ENCODE measurements at places on chromosomes 11 and 22.

GRCh38 chr11:216081-216974, 8.8 kb downstream of the RIC8A start:
- no peak for DNase-seq

DNA sequence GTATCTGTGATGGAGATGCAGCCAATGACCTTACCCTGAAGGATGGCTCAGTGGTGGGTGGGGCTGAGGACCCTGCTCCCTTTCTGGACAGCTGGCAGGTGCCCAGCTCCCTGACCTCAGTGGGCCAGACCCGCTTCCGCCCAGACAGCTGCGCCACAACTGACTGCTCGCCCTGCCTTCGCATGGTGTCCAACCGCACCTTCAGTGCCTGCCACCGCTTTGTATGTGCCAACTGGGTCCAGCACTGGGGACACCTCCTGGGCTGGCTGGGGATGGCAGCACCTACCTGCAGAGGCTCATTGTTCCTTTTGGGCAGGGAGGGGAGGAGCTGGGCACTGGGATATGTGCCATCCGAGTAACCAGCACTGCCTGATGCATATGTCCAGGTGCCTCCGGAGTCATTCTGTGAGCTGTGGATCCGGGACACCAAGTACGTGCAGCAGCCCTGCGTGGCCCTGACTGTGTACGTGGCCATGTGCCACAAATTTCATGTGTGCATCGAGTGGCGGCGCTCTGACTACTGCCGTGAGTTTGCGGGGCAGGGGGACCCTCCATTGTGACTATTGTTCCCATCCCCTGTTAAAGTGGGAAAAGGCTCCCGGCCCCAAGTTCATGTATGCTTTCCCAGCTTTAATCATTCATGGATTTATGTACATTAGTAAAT, 84.8 kb downstream of the OTOG start:
- DNase-seq: no peak

DNA sequence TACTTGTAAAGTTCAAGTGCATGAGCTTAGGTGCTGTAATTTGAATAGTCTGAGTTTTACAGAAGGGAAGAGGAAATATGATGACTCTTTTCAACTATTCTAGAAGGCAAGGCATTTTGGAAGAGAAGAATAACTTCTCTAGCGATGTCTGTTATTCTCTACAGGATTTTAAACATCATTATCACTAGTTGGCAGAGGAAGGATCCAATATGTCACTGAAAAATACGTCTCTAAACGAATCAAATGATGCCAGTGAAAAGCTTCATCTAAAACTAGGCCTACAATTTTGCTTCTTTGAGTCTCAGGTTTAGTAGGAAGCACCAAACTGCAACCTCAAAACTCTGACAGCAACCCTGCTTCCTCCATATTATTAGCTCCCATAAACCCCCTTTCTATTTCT, 581.4 kb downstream of the DLG2 start:
- no peak for DNase-seq

DNA sequence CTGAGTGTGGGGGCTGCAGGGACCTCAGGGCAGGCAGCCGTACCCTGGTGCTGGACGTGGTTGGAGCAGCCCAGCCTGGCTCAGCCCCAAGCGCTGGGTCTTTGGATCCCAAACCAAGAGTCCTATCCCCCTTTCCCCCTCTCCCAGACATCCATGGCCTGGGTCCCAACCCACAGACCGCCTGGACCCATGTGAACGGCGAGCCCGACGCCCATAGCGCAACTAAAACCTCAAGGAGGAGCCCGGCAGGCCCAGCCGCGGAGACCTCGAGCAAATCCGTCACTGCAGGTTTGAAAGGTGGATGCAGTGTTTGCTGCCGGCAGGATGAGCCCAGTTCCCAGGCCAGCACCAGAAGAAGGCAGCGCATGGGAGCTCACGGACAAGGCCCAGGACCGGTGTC, 337.0 kb downstream of the BRD1 start:
- DNase-seq: no peak

DNA sequence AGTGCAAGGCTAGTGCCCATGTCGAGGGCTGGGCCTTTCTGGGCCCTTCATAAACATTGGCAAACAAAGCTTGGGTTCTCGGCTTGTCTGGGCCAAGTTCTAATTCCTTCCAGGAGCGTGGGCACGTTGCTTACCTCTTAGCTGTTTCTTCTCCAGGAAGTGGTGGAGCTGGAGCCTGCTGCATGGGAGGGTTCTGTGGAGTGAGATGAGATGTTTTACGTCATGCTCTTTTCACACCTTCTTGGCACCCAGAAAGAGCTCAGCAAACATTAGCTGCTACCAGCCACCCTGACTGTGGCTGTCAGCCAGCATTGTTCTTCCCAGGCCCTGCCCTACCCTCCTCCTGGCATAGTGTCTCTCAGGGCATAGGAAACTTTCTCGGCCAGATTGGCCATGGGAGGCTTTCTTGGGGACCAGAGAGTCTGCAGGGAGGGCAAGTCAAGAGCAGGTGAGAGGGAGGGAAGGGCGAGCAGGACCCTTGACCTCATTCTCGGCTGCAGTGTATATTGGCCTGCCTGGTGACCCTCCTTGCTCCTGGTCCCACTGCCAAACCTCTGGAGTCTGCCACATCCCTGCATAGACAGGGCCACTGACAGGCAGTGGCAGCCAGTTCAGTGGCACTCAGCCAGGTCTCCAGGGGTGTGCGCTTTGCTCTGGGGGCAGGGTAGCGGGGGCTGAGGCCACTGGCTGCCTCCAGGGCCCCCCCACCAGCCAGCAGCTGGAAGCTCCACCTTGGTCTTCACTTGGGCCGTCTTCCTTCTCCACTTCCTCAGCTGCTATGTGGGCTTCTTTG, 98.8 kb downstream of the BCR start:
- no peak for DNase-seq

- DNase-seq: no peak
Measured at GRCh38 chr11:68828957-68829356, 12.8 kb downstream of the CPT1A start.

DNA sequence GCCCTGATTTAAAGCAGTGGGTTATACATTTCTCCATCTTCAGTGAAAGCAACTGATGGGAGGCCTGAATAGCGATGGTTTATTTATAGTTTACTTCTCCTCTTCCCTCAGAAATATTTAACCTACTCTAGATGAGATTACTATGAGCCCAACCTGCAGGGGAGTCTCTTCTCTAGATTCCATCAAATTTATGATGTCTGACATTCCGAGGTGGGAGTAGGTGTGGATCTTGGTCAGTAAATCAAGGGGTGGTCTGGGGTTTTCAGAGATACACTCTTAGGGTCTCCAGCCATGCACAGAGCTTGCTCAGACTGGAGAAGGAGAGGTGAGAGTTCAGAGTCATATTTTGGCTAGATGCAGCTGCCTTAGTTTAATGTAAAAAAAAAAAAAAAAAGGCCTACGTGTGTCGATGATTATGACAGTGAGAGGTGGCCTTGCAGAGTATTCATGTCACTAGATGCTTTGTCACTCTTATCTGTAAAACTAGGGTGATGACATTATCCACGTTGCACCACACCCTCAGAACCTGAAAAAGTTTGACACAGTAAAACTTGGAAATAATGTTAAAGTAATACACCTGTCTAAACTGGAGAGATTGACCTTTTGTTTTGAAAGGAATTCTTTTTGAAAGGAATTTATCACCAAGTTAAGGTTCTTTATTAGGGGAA, 81.2 kb downstream of the EXT2 start:
- DNase-seq: no peak

DNA sequence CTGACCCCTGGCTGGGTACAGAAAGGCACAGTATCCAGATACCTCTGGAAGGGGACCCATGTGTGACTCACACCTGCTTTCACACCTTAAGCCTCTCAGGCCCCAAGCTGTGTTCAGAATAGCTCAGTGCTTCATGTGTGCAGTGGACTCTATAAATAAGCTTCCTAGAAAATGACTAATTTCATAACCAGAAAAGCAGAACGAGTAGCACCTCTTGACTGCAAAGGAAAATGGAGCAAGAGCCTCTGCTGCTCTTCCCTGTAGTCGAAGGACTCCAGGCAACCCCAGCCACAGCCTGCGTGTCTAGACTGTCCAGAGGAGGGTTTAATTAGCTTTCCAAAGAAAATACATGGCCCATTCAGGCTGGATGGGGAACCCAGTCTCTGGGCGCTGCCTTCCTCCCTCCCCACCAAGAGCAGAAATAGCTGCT, 23.1 kb downstream of the PTPN5 start:
- DNase-seq: no peak

GRCh38 chr11:117231842-117232091, at the start of gene PCSK7:
Gene PCSK7 (minus strand): TSS chr11:117232073. CDS start chr11:117229844, 2,229 bp downstream.
- DNase-seq: no peak

DNA sequence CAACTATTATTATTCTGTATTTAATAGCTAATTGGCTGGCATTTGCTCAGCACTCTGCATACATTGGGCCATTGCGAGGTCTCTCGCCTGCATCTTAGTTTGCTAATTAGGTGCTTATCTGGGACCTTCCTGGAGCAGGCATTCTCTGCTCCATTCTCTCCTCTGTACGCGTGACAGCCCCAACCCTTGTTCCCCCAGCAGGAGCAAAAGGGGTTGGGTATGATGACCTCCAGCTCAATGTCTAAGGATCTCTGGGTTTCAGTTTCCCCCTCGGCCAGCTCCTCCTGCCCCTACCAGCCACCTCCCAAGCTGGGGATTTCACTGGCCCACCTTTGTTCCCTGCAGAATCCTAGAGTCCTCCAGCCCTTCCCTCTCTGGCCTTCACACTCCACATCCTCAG, 9.7 kb upstream of the LGALS2 start:
- no peak for DNase-seq

DNA sequence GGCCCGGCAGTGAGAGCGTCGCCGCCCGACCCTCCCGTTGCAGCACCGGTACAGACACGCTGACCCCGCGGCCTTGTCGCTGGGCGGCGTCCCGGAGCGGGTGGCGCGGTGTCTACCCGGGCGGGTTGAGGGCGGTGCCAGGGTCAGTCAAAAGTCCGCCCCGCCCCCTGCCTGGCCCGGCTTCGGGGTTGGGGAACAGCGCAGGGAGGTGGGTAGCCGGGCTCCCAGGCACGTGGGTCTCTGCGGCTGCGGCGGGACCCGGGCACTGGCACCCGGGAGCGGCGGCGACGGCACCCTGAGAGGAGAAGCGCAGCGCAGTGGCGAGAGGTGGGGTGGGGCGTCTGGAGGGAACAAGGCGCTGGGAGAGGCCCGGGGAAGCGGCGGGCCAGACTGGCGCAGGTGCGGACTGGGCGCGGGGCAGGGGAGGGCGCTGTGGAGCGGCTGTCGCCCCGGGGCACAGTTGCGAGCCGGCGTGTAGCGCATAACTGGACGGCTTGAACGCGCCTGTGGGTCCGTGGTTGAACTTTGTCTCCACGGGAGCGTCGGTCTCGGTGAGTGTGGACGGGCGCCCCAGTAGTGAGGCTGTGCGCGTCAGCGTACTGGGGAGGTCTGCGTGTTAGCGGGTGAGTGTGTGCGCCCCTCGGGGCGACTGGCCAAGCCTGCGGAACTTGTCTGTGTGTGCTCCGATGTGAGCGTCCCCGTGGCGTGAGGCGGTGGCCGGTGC, at the start of gene P2RY2:
TSS of gene P2RY2 (plus strand) at position 176 of the 724 bp plus-strand sequence. CDS start 15,879 bp downstream, outside the sequence.
- no peak for DNase-seq

DNA sequence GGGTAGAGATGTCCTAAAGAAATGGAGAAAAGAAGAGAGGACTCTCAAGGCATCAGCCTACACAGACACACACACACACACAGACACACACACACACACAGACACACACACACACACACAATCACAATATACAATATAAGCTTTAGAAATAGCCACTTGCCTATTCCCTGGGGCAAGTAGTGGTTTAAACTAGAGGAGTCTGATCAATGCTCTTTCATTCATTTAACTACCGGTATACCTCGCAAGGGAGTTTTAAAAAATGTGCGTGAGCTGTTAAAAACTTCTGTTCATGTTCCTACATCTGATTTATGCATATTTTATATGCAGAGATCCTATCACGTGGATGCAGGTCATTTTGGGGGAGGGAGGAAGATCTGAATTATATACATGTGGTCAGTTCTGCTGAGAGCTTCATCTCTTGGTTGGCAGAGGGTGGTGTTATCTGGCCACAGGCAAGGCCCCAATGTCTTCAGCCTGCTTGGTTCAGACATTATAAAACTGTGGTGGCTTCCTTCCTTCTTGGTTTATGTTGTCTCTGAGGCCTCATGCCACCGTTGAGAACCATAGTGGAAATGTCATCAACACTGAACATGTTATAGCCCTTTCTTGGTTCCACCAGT, 56.6 kb downstream of the SYT13 start:
- no peak for DNase-seq

GRCh38 chr22:24938741-24939341, 7.7 kb downstream of the LHFPL7 start:
- DNase-seq: no peak

DNA sequence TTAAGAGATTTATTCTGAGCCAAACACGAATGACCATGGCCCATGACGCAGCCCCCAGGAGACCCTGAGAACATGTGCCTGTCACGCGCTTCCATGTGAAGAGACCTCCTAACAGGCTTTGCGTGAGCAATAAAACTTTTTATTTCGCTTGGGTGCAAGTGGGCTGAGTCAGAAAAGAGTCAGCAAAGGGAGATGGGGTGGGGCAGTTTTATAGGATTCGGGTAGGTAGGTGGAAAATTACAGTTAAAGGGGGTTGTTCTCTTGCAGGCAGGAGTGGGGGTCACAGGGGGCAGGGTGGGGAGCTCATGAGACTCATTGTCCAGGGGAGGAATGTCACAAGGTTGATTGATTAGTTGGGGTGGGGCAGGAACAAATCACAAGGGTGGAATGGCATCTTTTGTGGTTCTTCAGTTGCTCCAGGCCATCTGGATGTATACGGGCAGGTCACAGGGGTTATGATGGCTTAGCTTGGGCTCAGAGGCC, 77.2 kb upstream of the FTH1 start:
- DNase-seq: no peak

- DNase-seq: no peak
Measured at GRCh38 chr11:46339816-46340215, 7.4 kb upstream of the DGKZ start.

DNA sequence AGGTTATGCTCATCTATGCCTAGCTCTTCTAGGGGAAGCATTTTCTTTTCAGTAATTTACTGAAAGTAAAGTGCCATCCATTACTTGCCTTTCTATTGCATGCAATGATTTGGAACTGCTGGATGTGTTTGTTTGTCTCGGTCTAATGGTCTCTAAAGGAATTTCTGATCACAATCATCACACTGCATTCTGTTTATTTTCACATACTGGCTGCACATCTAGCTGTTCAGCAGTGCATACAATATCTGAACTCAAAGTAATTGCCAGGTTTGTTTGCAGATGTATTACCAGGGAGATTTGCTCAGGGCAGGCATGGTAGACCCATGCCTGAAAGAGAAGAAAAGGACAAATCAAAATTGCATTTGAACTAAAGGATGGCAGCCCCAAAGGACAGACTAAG, 36.4 kb upstream of the CWF19L2 start:
- DNase-seq: no peak

- DNase-seq: no peak
Measured at GRCh38 chr11:16611401-16611921, 127.0 kb upstream of the C11orf58 start.

Measured in kidney epithelial cell (primary cell).